Effector memory CD8-positive, alpha-beta T cell (primary cell): ENCODE measurements at places on chromosomes 3 and 15.
A peak's percentile ranks its signal among the peaks of the same experiment; 100 is the strongest.

DNA sequence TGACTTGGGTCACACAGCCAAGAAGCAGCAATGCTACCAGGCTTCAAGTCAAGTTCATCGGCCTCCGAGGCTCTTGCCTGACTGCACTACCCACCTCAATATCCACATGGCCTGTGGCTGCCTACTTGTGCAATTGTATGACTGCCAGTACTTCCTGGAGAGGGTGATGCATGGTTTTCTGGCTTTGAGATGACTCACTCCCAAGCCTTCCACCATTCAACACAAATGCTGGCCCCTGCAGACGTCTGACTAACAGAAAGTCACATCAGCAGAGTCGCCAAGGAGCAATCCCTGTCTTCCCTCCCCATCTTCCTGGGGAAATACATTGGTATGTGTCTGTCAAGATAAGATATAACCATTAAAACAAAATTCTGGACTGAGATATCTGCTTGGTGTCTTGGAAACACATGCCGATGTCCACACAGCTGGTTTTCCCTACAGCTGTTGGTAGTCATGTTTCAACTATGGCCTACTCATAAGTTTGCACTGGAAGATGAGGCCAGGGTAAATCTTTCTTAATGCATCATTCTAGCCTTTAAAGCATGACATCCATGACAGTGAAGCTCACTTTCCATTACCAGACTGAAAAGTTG is 79.6 kb upstream of the SPATA12 start:
- DNase-seq: no peak

DNA sequence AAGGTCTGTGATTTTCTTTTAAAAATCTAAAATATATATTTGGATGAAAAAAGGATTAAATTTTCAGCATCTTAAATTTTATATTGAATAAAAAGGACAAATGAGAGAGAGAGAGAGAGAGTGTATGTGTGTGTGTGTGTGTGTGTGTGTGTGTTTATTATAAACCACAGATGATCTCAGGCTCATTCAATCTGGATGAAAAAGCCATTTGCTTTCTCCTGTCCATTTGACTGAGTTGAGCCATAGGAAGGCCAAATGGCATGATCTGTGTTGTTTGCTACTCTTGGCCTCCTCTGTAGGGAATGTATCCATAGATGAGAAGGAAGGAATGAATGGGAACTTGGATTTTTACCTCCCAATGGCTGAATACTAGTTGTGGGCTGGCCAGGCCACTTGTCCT is 92.5 kb upstream of the MEX3B start:
- DNase-seq: no peak

GRCh38 chr3:181695661-181696491 is 15.8 kb upstream of the SOX2 start:
- no peak for DNase-seq

GRCh38 chr15:95659656-95660055 is 670.8 kb upstream of the NR2F2 start:
- no peak for DNase-seq

DNA sequence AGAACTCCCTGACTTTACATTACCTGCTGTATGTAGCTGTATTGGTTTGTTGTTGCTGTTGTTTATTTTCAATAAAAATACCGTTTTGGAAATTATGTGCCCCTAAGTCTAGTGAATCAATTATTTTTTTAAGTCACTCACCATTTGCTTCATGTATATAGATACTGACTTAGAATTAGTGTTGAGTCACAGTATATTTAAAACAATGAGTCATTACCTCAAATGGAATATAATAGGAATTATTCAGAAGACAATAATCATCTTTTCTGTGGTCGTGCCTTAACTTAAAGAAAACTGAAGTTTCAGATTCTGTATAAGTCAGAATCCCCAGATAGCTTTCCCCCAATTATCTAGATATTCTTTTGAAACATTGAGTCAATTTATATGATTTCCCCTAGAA is 21.0 kb upstream of the ALDH1A2 start:
- DNase-seq: no peak

- DNase-seq: no peak
These were observed 161.5 kb downstream of the SMAD6 start for GRCh38 chr15:66863390-66864085.

DNA sequence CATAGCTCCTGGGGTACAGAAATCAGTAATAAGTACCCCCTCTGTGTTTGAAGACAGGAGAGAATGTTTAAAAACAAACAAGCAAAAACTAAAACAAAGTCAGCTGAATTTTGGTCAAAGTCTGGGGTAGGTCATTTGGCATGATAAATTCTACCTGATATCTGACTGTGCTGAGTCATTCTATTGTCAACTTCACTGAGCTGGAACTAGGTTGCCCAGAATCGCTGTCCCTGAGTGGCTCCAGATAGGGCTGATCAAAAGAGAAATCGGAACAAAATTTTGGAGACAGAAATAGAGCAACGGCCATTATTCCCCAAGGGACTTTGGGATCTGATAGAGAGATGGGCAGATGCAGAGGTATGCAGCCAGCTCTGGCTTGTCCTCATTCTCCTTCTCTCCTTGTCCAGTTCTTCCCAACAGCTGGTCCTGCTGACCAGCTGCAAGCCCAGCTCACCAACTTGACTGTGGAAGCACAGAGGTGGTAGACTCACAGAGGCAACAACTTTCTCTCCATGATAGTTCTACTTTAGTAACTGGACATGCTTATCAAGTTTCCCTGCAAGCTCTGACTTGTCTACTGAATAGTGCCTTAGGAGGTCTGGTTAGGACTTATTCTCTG is 57.3 kb upstream of the MYRIP start:
- no peak for DNase-seq

- DNase-seq: no peak
These were observed 322.1 kb downstream of the MEX3B start for GRCh38 chr15:81723701-81724100.

DNA sequence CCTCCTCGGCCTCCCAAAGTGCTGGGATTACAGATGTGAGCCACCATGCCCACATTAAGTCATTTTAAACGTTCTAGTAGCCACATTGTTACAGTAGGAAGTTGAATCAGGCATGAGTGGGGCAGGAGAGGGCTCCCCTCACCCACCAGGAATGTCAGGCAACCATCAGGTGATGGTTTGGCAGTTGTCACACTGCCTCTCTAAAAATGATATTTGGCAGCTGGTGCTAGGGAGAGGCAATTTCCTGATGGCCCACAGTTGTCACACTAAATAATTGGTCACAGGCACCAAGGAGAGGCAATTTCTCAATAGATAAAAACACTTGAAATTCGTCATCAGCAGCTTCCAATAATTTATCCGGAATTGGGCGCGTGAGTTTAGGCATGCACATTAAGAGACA is 79.2 kb upstream of the ABHD2 start:
- no peak for DNase-seq

GRCh38 chr15:70535071-70535954 is 228.0 kb downstream of the UACA start:
- peak; percentile 53 for DNase-seq

GRCh38 chr3:45130476-45130875 is 15.7 kb downstream of the CDCP1 start:
- DNase-seq: no peak

DNA sequence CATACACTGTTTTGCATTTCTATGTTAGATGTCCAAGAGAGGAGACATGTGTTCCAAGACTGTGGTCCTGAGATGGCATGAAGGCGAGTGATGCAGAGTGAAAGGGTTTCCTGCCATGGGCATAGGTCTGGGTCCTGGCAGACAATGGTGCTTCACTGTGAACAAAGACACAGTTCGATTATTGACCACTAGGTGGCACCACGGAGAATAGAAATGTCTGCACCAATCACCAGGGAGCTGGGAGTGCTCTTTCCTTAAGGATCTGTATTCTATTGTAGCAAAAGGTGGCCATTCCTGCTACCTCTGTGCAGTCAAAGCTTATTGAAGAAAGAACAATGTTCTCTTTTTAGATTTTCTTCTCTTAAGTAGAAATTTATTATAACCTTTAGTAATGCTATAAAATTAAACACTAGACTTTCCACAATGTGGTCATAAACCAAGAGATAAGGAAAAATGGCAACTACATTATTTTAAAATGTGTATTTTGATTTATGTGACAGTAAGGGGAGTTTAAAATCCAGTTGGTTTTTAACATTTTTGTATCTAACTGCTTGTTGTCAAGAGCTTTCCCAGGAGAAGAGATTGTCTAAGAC is 88.7 kb downstream of the GABRG3 start:
- DNase-seq: no peak

GRCh38 chr15:89457086-89457485 is 39.3 kb downstream of the RHCG start:
- DNase-seq: no peak

GRCh38 chr15:36557364-36557763 is 22.1 kb upstream of the CDIN1 start:
- DNase-seq: no peak

DNA sequence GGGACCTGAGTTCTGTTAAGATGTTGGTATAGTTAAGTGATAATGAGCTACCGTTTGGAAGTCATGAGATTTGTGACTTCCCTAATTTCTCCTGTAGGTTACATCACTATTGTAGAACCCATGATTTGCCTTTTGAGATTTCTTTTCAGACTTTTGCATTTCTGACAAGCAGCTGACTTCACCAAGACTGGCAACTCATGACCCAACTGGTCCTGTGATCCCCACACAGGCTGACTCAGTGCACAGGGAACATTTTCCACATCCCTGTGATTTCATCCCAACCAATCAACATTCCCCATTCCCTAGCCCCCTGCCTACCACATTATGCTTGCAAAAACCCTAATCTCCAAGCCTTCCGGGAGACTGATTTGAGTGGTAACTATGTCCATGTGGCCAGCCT is 242.1 kb upstream of the PDZRN3 start:
- no peak for DNase-seq

- no peak for DNase-seq
These were observed 110.0 kb upstream of the PLSCR5 start for GRCh38 chr3:146715170-146715569.

DNA sequence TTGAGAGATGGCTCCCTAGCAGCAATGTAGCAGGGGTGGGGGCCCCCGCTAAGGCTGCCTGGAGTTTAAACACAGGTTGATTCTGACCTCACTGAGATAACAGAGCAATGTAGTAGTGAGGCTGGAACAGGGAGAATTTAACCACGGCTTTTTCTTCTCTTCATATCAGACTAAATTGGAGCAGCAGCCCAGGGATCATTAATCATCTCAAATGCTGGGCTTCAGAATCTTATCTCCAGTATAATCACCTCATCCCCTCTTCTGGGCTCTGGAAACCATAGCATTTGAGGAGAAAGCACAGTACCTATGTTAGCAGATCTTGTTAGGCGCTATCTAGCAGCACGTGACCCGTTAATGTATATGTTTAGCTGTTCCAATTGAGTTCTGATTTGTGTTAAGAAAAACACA is 25.4 kb upstream of the DET1 start:
- DNase-seq: no peak

- DNase-seq: no peak
These were observed 400.8 kb upstream of the PROK2 start for GRCh38 chr3:72185549-72186399.

DNA sequence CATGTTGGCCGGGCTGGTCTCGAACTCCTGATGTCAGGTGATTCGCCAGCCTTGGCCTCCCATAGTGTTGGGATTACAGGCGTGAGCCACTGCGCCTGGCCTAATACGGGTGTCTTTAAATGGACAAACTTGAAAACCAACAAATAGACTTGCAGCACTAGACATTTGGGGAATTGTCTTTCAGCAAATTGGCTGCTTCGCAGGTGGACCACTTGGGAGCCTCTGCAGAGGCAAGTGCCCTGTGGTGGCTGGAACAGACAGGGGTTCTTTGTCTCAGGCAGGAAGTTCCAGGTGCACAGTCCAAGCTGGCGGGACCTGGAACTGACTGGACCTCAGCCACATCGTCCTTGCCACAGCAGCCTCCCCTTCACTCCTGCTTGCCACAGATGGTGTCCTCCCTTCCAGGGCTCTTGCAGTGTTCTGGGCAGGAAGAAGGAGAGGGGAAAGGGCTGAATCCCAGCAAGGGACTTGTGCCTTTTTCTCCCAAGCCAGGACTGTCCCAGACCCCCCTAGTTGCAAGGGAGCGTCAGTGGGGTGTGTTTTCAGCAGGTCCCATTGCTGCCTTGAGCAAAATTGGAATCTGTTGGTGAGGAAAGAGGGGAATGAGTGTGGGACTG is 94.3 kb downstream of the TBC1D2B start:
- DNase-seq: no peak

- DNase-seq: no peak
These were observed 292.0 kb upstream of the SUCLG2 start for GRCh38 chr3:67946436-67946835.

DNA sequence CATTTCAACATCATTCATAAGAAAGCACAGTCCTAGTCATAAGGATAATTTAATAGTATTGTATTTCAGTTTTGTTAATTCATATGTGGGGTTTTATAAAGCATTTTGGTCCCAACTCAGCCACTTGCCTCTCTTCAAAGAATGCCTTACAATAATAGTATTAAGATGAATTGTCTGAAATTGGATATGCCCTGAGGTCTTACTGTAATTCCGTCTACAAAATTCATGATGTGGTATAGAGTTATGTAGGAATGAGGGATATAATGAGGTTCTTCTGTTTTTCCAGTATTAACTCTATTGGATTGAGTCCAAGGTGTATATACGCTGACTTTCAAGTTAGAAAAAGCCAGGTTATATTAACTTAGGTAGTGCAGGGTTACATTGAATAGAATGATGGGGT is 177.0 kb downstream of the GOLIM4 start:
- no peak for DNase-seq

DNA sequence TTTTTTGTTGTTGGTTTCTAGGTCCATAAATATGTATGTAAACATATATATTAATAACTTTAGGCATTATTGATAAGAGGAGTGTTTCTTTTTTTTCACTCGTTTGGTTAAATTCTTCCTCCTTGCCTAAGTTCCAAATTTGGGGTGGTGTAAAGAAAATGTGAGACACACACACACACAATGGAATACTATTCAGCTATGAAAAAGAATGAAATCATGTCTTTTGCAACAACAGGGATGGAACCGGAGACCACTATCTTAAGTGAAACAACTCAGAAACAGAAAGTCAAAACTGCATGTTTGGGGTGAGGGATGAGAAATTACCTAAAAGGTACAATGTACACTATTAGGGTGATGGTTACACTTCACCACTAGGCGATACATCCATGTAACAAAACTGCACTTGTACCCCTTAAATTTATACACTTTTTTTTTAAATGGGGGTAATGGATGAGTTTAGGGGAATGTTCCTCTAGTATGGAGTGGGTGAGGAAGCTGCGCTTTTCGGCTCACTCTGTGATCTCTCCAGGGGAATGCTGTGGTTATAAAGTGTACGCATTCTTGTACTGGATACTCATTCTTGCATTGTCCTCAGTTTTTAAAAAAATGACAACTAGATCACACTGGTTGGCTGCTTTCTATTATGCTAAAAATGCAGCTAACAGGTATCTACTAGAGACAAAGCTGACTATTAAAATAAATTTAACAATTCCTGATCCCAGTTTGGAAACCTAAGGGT is 50.8 kb upstream of the PPARG start:
- no peak for DNase-seq

DNA sequence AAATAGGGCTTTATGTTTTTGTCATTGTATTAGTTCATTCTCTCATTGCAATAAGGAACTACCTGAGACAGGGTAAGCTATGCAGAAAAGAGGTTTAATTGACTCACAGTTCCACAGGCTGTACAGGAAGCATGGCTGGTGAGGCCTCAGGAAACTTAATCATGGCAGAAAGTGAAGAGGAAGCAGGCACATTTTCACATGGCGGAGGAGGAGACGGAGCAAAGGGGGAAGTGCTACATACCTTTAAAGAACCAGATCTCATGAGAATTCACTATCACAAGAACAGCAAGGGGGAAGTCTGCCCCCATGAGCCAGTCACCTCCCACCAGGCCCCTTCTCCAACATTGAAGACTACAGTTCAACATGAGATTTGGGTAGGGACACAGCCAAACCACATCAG is 25.6 kb downstream of the CEP63 start:
- DNase-seq: no peak

GRCh38 chr15:51770902-51771301 is 19.5 kb downstream of the TMOD2 start:
- DNase-seq: no peak
